ENCODE measurements at places on chromosomes 5 and 9.

DNA sequence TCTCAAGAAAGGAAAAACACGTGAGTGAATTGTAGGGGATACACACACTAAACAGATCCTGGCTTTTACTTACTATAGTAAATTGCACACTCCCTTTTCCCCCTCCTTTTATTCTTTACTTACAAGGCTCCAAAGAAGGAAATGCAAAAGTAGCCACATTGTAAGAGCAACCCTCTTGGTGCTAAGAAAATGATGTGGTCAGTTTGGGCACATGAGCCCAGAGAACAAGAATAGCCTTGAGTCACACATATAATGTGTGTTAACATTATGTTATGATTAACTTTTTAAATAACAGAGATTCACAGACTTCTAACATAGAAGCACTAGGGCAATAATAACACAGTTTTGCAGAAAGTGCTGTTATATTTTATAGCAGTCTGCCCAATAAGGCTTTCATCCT, 48.5 kb downstream of the PCSK5 start:
- no peak for DNase-seq

GRCh38 chr5:93582677-93583438, at the start of gene NR2F1:
NR2F1 (plus strand) TSS chr5:93583222; CDS start chr5:93585024, 1,802 bp downstream.
- no peak for DNase-seq

- DNase-seq, result no peak
Measured at GRCh38 chr9:110880189-110880588, 158.1 kb downstream of the LPAR1 start.

- no peak for DNase-seq
Measured at GRCh38 chr9:106956971-106957370, 94.0 kb downstream of the ZNF462 start.

- DNase-seq, result no peak
Measured at GRCh38 chr5:145244251-145244650, 590.9 kb downstream of the PRELID2 start.

DNA sequence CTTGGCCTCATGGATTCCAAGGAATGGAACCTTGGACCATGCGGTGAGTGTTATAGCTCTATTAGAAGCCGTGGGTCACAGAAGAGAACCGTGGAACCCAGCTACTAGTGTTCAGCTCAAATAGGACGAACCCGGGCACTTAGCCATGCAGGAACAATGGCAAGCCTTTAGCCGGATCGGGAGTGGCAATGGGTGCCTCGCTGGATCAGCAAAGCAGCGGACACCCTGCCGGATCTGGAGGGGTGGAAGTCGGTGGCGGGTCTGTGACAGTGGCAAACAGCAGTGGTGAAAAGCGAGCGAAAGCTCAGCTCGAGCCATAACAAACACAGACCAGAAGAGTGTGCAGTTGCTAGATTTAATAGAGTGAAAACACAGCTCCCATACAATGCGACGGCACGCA, 2.4 kb upstream of the CDO1 start:
- no peak for DNase-seq

Data from activated CD8-positive, alpha-beta memory T cell treated with anti-CD3 and anti-CD28 coated beads for 1 hour (primary cell).